Kidney epithelial cell (primary cell): ENCODE measurements at places on chromosomes 5 and 9. TPM values are rescaled to one million over a fixed set of nuclear protein-coding genes. Genes with fewer than 3 reads are reported as not detected.
A peak's percentile ranks its signal among the peaks of the same experiment; 100 is the strongest.

DNA sequence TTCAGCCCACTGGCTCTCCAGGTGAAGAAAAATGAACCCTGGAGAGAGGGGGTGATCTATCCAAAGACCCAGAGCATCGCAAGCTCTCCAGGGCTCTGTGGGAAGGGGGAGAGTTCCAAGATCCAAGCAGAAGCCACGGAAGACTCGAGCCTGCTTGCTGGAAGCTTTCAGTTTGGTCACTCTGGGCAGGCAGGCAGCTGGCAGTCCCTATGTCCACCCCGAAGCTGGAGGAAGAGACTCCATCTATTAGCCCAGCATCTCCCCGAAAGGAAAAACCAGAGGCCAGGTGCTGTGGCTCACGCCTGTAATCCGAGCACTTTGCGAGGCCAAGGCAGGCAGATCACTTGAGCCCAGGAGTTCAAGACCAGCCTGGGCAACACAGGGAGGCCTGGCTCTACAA, 10.7 kb upstream of the SPARC start:
- no peak for DNase-seq

DNA sequence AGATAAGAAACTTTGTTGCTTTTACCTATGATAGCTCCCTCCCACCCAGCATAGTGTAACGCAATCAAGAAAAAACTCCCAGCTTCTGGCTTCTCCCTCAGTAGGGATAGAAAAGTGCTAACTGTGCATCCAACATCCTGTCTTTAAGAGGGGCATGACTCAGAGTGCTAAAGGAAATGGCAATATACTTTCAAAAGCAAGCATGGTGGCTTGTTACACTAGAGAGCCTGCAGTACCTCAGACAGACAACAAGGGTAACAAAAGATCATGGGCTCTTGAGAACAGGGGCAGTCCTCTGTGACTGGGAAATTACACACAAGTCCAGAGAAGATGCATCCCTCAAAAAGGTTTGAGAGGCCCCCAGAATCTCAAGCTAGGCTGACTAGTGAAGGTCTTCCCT, 37.8 kb downstream of the PRELID2 start:
- DNase-seq: peak; percentile 12

- DNase-seq: no peak
These were observed 530 bp downstream of the BBLN start for GRCh38 chr9:128160603-128160987.

- no peak for DNase-seq
These were observed 691 bp downstream of the FCHO2 start for GRCh38 chr5:72956324-72957140.

Gene FCN1
- total RNA-seq: not detected in 2 replicates

DNA sequence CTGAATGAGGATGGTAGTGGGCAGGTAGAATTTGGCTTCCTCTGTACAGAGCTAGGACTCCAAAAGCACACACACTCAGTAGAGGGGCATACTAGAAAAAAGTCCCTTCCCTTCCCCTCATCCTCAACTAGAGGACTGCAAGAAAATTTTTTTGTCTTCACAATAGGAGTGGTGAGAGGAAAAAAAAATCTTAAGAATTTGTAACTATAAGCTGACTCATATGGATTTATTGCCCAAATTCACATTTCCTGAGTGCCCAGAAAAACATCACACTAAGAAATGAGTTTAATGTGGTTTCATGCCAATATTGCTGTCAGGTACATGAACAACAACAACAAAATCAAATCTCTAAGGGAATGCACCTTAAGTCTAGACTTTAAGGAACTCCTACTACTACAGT, 43.7 kb downstream of the RANBP6 start:
- no peak for DNase-seq

Gene LSM11
- total RNA-seq: 3.1 and 3.9 TPM in 2 replicates

Gene KIF12
- total RNA-seq: 13.8 and 15.8 TPM in 2 replicates

Gene AFAP1L1
- total RNA-seq: 15.3 and 15.5 TPM in 2 replicates

- DNase-seq: no peak
These were observed 86.3 kb upstream of the PJA2 start for GRCh38 chr5:109496112-109496511.

Gene C9orf152
- not detected in 2 replicates for total RNA-seq

Gene SLC6A3
- total RNA-seq: not detected in 2 replicates

DNA sequence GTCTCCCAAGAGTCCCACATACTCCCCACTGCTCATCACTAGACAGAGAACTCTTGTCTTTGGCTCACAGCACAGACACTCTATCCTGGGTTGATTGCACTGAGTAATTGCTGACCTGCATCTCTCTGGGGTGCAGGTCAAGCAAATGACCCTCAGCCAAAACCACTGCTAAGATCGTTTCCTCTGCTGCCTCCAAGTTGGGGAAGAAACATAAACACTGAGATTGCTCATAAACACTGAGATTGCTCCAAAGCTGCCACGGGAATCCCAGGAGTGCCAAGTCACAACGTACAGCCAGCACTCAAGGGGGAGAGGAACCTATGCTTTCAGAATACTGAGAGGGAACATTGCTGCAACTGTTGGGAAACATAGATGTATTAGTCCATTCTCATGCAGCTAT, 1402.1 kb upstream of the ACO1 start:
- DNase-seq: no peak

DNA sequence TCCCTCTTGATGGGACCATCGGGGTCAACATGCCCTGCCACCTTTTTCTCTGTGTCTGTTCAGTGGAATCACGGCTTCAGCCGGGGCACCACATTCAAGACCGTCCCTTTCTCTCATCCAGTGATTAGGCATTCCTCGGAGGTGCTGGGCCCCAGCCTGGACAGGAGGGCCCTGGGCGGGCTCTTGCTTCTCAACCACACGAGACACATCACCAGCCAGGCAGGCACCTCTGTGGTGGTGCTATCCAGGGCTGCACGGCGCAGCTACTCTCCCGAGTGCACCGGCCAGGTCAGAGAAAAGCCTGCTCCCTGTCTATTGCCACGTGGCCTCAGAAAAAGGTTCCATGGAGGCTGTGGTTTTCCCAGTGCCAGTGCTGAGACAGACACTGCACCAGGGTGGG, 255.2 kb upstream of the IRX1 start:
- DNase-seq: no peak

DNA sequence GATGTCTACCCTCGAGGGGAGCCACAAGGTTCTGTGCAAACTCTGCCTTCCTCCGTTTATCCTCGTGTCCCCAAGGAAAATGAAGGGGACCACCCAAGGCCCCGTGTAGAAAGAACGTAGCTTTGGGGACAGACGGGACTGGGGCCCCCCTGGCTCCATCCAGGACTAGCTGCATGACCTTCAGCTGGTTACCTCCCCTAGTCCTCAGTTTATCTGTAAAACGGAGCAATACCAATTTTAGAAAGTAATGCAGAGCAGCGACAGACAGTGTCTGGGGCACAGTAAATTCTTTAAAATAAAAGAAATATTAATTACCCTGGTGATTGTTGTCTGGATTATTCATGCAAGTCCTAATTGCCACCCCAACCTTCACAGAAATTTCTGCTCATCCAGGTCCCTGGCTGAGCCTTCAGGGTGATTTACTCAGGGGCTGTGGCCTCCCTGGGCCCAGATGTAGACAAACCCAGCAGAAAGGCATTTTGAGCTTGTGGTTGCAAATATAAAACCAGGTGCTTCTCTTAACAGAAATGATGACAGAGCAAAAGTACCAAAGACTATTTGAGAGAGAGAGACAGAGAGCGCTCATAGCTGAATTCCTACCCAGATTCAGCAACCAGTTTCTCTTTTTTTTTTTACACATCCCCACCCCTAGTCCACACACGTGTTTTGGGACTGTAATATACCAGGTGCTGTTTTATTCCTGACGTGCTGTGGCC, 155.1 kb upstream of the SMIM23 start:
- DNase-seq: no peak

DNA sequence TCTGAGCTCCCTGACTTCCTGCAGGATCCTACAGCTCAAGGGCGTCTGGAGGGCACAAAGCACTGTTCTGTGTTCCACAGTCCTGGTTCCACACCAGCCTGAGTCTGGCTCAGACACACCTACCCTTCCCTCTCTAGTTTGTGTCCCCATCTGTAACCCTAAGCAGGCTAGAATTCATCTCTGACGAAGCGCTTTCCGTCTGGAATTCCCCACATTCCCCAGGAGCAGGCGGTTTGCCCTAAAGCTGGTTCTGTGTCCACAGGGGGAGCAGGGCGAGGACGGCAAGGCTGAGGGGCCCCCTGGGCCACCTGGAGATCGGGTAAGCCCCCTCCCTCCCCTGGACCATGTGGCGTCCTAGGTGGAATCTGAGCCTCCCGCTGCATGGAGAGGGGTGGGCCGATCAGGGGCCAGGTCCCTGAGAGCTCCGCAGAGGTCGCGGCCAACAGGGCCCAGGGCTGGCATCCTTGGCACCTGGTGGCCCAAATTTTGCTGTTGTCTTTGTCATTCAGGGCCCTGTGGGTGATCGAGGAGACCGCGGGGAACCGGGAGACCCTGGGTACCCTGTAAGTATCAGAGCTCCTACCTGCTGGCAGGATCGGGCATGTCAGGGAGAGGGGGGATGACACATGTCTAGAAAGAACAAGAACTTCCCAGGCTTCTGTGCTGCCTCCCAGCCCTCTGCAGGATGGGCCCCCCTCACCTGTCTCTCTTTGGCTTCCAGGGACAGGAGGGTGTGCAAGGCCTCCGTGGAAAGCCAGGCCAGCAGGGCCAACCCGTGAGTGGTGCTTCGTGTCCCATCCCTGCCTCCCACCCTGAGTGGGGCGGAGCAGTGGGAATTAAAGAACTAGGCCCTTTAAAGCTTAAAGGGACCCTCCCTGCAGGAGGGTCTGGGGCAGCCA, 34.5 kb upstream of the ORM1 start:
- peak; percentile 69 for DNase-seq

DNA sequence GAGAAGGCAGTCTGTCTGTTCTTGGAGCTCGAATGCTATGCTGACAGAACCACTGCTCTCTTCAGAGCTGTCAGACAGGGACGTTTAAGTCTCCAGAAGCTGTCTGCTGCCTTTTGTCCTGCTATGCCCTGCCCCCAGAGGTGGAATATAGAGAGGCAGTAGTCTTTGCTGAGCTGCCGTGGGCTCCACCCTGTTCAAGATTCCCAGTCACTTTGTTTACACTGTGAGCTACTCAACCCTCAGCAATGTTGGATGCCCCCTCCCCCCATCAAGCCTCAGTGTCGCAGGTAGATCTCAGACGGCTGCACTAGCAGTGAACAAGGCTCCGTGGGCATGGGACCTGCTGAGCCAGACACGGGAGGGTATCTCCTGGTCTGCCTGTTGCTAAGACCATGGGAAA, 344.2 kb downstream of the TMEM161B start:
- DNase-seq: no peak

DNA sequence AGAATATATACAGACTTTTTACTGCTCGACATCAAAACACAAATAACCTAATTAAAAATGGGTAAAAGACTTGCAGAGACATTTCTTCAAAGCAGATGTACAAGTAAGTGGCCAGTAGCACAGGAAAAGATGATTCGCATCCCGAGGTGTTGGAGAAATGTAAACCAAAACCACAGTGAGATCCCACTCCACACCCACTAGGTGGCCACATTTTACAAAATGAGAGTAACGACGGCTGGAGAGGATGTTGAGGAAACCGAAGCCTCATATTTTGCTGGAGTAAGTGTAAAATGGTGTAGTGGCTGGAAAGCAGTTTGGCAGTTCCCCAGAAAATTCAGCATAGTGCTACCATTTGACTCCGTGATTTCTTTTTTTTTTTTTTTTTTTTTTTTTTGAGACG, 21.3 kb upstream of the GBGT1 start:
- DNase-seq: peak; percentile 35

Gene CD72
- 1.7 and 2.7 TPM in 2 replicates for total RNA-seq

Gene PIP5K1B
- 0.55 and 0.71 TPM in 2 replicates for total RNA-seq

- no peak for DNase-seq
These were observed 20.2 kb upstream of the TLE4 start for GRCh38 chr9:79551586-79551985.

DNA sequence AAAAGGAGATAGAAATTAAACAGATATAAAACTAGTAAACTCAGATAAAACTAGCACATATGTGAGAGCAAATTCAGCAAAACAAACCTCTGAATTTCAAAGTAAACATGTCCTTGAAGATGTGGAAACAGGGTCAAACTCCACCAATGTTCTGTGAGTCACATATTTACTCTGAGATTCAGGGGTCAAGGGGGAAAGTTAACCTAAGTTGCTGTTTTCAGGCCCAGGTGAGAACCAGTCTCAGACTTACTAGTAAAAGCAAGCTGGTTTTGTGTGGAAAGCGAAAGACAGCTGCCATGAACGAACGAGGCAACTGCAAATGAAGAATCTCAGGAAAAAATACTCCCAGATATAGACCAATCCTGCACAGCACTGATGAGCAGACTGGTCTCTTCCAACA, 29.0 kb downstream of the PSMB7 start:
- no peak for DNase-seq

Gene DCP2
- 13.6 and 33.4 TPM in 2 replicates for total RNA-seq

Gene CMYA5
- 0.96 and 2.9 TPM in 2 replicates for total RNA-seq

GRCh38 chr5:180112181-180112861, 40.8 kb upstream of the RNF130 start:
- DNase-seq: no peak

- no peak for DNase-seq
These were observed 531.3 kb downstream of the NTRK2 start for GRCh38 chr9:85200726-85201404.

DNA sequence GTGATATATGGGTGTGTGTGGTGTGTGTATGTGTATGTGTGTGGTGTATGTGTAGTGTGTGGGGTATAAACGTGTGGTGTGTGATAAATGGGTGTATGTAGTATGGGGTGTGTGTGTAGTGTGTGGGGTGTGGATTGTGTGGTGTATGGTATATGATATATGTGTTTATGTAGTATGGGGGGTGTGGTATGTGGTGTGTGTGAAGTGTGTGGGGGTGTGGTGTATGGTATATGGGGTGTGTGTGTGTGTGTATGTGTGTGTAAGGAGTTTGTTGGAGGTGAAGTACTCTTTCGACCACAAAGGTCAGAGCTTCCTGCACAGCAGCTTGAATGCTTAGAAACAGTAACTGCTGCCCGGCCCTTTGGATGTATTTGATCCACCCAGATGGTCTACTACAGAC, 145.2 kb upstream of the IQGAP2 start:
- no peak for DNase-seq

DNA sequence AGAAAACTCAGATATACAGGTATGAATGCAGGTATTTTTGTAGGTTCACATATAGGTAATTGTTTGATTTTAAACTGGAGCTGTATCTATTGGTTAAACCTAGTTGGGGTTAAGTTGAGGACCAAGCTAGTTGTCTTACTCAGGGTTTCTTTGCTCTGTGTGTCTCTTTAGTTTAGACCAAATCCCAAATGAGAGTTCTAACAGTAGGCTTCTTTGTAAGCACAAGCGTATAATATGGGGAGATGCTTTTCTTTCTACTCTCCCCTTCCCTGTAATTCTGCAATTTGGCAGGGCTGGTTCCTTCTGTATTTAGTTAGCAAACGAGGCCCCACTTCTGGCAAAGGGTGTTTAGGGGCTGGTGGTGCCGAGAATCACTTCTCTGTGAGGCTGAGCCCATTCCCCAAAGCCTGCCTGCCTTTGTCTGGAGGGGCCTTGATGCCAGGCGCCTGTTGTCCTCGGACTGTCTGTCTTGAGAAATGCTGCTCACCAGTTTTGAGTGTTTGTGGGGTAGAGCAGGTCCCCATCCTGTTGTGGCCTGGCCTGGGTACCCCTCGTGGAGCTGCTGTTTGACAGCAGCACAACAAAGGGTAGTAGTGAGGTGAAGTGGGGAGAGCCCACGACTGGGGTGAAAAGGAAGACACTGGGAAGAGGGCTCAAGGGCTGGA, 259.3 kb downstream of the FANCC start:
- no peak for DNase-seq

- no peak for DNase-seq
These were observed 134.0 kb upstream of the MAP3K1 start for GRCh38 chr5:56681346-56681745.

GRCh38 chr9:123081824-123082223, 48.4 kb downstream of the GPR21 start:
- DNase-seq: no peak

- no peak for DNase-seq
These were observed 69.4 kb downstream of the NPR3 start for GRCh38 chr5:32780508-32780919.
